ENCODE measurements at places on chromosomes 12 and 14. TPM values are rescaled to one million over a fixed set of nuclear protein-coding genes. Genes with fewer than 3 reads are reported as not detected.

SLC10A1 gene
- not detected for total RNA-seq

P3H3 gene
- total RNA-seq: 20.0 TPM

TSHR gene
- total RNA-seq: not detected

NELL2 gene
- not detected for total RNA-seq

PAH gene
- total RNA-seq: not detected

PLEKHD1 gene
- 0.26 TPM for total RNA-seq

DDIT3 gene
- 213 TPM for total RNA-seq

Data from bronchial epithelial cell (primary cell).